ENCODE measurements at places on chromosomes 1 and 21. TPM values are rescaled to one million over a fixed set of nuclear protein-coding genes. Genes with fewer than 3 reads are reported as not detected.

GRCh38 chr1:153095764-153096163 is 1.4 kb upstream of the SPRR2E start:
- no peak for DNase-seq

DNA sequence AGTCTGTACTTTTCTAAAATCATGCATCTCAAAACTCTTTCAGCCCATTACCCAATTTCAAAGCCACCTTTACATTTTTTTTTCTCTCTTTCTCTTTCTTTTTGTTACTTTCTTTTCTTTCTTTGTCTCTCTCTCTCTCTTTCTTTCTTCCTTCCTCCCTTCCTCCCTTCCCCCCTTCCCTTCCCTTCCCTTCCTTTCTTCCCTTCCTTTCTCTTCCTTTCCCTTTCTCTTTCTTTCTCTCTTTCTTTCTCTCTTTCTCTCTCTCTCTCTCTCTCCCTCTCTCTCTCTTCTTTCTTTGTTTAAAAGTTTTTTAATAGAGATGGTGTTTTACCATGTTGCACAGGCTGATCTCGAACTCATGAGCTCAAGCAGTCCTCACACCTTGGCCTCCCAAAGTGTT is 11.5 kb downstream of the ZMYM4 start:
- no peak for DNase-seq

GRCh38 chr1:153253693-153254092 is 5.8 kb upstream of the LORICRIN start:
- no peak for DNase-seq

DNA sequence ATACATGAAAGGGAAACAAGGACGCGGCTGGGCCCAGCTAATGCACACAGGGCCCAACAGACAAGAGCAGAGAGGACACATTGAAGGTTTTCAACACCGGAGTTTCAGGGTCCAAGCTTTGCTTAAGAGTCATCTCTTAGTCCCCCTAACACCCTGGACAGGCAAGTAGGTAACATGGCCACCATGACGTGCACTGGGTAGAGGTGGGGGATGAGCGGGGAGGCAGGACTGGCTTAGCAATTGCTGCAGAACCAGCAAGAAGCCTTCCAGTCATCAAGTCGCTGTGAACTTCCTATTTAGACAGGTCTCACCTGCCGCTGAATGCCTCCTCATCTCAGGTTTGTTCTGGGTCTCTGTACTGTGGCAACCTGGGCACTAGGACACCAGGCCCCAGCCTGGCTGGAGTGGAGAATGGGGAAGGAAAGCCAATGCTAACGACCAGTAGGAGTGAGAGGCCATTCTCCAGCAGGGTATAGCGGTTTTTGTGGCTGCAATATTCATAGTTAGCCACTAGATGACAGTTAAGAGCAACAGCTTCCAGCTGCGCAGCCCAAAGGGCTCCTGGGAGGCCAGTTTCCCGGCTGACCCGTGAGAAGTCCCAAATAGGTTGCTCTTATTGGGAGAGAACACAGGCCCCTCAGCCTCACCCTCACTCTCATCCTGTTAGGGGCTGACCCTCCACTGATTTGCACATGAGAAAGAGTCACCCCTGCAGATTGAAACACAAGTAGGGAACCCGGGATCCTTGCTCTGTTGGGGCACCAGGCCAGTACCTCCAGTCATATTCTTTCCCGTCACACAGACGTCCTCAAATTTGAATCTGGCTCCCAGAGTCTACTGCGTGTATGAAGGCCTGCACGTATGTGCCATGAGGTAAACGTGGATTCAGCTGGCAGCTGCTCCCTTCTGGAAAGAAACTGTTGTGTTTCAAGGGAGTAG is 6.0 kb upstream of the PIGC start:
- peak; percentile 48 for DNase-seq

GRCh38 chr1:155004352-155005075 is 1.9 kb downstream of the ZBTB7B start:
- no peak for DNase-seq

GRCh38 chr1:165476776-165477175 is 31.9 kb upstream of the RXRG start:
- no peak for DNase-seq

DNA sequence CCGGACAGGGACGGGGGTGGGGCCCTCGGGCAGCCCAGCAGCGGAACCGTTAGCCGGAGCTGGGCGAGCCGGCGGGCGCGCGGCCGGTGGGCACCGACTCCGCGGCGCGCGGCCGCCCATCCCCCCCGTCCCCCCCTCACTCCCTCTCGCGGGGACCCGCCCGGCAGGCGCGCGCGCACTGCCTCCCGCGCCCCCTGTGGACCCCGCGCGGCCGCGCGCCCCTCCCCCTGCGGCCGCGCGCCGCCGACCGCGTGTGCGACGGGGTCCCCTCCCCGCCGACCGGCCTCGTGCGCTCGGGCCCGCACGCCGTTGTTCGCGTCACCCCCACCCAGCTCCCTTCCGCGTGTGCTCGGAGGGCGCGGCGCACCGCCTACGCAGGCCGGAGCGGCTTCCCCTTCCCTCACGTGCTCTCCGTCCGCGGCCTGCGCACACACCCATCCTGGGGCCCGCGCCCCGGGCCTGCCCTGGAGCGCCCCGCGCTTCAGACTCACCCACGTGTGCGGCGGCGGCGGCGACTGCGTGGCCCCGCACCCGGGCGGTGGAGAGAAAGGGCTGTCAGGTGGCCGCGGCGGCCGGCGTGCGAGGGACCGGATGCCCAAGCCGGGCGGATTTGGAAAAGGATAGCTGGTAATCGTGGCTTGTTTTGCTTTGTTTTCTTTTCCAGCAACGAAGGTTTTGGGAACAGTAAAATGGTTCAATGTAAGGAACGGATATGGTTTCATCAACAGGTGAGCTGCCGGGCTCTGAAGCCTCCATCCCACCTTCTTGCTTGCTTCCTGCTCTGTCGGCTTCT is 717 bp downstream of the YBX1 start:
- peak; percentile 70 for DNase-seq

DNA sequence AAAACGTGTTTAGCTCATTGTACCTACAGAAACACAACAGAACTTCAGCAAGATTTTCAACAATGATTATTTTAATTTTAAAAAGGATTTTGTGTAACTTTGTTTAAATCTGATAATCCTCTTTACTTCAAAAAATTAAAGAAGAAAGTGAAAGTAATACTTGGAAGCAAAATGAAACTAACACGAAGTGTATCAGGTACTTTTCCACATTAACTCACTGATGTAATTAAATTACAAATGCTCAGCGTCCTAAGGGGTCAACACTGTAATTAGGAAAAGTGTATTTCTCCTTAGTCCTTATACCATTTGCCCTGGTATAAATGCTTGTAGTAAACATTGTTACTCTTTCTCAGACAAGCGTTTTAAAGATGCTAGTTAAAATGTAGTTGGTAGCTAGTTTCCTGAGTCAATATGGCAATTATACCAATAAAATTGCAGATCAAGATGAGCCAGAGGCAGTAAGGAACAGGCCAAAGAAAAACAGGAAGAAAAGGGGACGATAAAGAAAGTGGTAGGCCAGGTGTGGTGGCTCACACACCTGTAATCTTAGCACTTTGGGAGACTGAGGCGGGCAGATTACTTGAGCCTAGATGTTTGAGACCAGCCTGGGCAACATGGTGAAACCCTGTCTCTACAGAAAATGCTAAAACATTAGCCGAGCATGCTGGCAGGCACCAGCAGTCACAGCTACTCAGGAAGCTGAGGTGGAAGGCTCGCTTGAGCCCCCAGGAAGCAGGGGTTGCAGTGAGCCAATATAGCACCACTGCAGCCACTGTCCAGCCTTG is 553.0 kb downstream of the SMYD3 start:
- peak; percentile 30 for DNase-seq

KANK4 gene
- total RNA-seq: not detected

FAM167B gene
- 1.1 TPM for total RNA-seq

SPATA17 gene
- total RNA-seq: not detected

CD2 gene
- 329 TPM for total RNA-seq

C1QB gene
- not detected for total RNA-seq

SH3D21 gene
- total RNA-seq: 19.3 TPM
